ENCODE measurements at places on chromosomes 6 and 20. TPM values are rescaled to one million over a fixed set of nuclear protein-coding genes. Genes with fewer than 3 reads are reported as not detected.
A peak's percentile ranks its signal among the peaks of the same experiment; 100 is the strongest.

ANGPT4 gene
- total RNA-seq: not detected

UNC5CL gene
- total RNA-seq: 1.6 TPM

PRRT1 gene
- 0.17 TPM for total RNA-seq

SMIM8 gene
- total RNA-seq: 10.9 TPM

HLA-DMB gene
- total RNA-seq: 8.1 TPM

GRCh38 chr6:170010665-170011203, 259.3 kb downstream of the ERMARD start:
- no peak overlapping the region for H3K4me3 ChIP-seq
- no peaks in the 10 kb centered on the region for H3K4me1 ChIP-seq
- H3K27me3 ChIP-seq: peaks cover 28% of the 10 kb centered on the region
- no peaks in the 10 kb centered on the region for H3K36me3 ChIP-seq
- no peak overlapping the region for H3K27ac ChIP-seq

GRCh38 chr20:16904751-16905150, 156.6 kb downstream of the OTOR start:
- no peaks in the 10 kb centered on the region for H3K36me3 ChIP-seq
- H3K4me1 ChIP-seq: no peaks in the 10 kb centered on the region
- DNase-seq: no peak

GRCh38 chr6:36700831-36701230, 3.2 kb downstream of the RAB44 start:
- no peak overlapping the region for H3K27ac ChIP-seq
- H3K27me3 ChIP-seq: no peaks in the 10 kb centered on the region
- DNase-seq: no peak
- H3K4me3 ChIP-seq: no peak overlapping the region
- no peaks in the 10 kb centered on the region for H3K36me3 ChIP-seq
- peaks cover 13% of the 10 kb centered on the region for H3K4me1 ChIP-seq

DNA sequence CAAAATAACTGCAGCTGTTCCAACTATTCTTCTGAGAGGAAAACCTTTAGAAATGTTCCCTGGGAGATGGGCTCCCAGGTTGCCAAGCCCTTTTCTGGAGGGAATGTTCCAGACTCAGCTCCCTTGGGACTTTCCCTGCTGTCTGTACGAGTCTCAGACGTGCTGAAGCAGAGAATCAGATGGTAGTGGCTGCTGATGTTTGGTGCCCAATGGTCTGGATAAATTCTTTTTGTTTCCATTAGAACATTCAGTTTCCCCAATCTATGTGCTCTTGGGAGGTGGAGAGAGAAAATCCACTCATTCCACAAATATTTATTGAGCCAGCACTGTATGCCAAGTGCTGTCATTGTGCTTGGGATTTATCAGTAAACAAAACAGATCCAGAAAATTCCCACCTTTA, 40.0 kb downstream of the SNHG17 start:
- peaks cover 6% of the 10 kb centered on the region for H3K27me3 ChIP-seq
- no peak overlapping the region for H3K27ac ChIP-seq
- H3K4me3 ChIP-seq: no peak overlapping the region
- no peaks in the 10 kb centered on the region for H3K4me1 ChIP-seq

DNA sequence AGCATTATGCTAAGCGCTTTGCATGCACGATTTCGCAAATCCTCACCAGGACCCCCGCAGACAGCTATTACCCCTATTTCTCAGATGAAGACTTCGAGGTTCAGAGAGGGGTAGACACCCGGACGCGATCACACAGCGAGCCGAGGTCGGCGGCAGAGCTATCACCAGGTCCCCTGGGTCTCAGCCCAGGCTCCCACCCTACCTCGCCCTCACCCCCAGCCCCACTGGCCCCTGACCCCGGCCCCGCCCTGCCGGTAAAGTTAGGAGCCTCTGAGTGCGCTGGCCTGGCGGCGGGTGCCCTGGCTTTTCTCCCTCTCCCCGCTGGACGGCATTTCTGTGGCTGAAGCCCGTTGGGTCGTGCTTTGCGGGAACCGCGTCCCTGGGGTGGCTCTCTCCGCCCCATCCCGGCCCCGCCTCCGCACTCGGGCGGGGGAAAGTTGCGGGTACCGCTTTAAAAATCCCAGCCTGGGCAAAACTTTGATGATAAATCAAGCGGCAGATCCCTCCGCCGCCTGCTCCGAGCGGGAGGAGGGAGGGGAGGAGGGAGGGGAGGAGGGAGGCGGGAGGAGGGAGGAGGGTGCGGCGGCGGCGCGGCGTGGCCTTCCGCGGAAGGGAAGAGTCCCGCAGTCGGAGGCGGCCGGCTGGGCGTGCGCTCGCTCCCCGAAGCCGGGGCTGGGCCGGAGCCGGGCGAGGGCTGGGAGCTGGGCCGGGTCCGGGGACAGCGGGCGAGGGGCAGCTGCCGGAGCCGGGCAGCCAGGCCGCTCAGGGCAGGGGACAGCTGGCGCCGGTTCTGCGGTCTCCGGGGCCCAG, at the start of gene VSTM2L:
TSS of gene VSTM2L (plus strand) at position 624 of the 810 bp plus-strand sequence. CDS start 224 bp downstream, outside the sequence.
- H3K27me3 ChIP-seq: peaks cover 50% of the 10 kb centered on the region
- H3K4me3 ChIP-seq: peak within 1 kb of the TSS; percentile 59
- no peaks in the 10 kb centered on the region for H3K36me3 ChIP-seq
- H3K4me1 ChIP-seq: peaks cover 10% of the 10 kb centered on the region
- DNase-seq: no peak

- H3K4me1 ChIP-seq: peaks cover 27% of the 10 kb centered on the region
- no peaks in the 10 kb centered on the region for H3K27me3 ChIP-seq
- DNase-seq: no peak
- H3K36me3 ChIP-seq: no peaks in the 10 kb centered on the region
- H3K4me3 ChIP-seq: no peak overlapping the region
Measured at GRCh38 chr20:45344168-45344860, 3.9 kb downstream of the SDC4 start.

- H3K27me3 ChIP-seq: no peaks in the 10 kb centered on the region
- H3K36me3 ChIP-seq: peaks cover 38% of the 10 kb centered on the region
- H3K27ac ChIP-seq: peak overlapping the region; percentile 86
- H3K4me1 ChIP-seq: peaks cover 55% of the 10 kb centered on the region
- H3K4me3 ChIP-seq: no peak overlapping the region
Measured at GRCh38 chr20:50547964-50548363, 37.8 kb downstream of the PTPN1 start.
